ENCODE measurements at places on chromosomes 16 and 17.
A peak's percentile ranks its signal among the peaks of the same experiment; 100 is the strongest.

GRCh38 chr17:488993-489757 is 136.6 kb upstream of the RPH3AL start:
- no peak for DNase-seq

- no peak for DNase-seq
Observed at GRCh38 chr16:60651346-60651745, 1384.9 kb downstream of the CDH8 start.

GRCh38 chr16:5393070-5393469 is 295.5 kb upstream of the EEF2KMT start:
- no peak for DNase-seq

DNA sequence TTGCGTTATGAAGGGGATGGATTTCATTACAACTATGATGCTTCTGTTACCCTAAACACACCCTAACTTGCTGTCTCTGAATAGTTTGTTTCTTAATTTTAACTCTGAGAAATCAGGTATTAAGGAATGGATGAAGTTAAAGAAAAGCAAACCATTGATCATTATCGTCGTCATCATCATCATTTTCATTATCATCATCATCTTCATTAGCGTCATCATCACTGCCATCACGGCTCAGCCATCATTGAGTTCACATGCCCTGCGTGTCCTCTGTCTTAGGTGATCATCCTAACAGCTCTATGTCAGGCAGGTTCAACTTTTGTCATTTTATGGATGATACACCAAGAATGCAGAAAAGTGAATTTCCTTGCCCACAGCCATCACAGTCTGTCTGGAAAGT is 477.5 kb upstream of the EEF2KMT start:
- no peak for DNase-seq

- DNase-seq: no peak
Observed at GRCh38 chr17:34082404-34082803, 172.7 kb upstream of the CCL2 start.

DNA sequence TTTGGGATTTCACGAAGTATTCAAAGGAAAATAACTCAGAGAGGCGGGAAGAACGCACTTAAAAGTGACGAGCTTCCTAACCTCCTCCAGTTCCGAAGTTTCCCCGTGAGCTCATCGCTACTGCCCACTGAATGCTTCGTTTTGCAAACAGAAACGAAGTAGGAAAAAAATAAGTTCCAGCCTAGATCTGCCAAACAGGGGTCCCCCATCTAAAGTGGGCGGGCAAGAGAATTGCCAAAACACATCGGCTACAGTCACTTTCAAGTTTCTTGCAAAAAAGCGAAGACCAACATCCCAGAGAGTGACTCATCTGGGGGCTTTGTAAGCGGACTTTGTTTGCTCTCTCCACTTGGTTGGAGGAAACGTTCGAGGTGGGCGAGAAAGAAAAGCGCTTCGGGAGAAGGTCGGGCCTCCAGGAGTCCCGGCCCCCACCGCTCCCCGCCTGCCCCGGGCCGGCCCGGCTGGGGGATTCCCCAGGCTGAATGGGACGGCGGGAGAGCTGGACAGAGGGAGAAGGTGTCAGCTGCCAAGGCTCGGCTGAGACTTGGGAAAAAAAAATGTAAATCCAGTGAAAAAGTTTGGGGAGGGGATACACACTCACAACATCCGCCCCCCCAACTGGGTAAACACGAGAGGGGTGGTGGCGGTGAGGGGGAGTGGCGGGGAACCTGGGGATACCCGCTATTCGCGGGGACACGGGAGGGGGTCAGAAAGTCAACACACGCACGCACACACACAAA is 1.0 kb downstream of the VEZF1 start:
- no peak for DNase-seq

DNA sequence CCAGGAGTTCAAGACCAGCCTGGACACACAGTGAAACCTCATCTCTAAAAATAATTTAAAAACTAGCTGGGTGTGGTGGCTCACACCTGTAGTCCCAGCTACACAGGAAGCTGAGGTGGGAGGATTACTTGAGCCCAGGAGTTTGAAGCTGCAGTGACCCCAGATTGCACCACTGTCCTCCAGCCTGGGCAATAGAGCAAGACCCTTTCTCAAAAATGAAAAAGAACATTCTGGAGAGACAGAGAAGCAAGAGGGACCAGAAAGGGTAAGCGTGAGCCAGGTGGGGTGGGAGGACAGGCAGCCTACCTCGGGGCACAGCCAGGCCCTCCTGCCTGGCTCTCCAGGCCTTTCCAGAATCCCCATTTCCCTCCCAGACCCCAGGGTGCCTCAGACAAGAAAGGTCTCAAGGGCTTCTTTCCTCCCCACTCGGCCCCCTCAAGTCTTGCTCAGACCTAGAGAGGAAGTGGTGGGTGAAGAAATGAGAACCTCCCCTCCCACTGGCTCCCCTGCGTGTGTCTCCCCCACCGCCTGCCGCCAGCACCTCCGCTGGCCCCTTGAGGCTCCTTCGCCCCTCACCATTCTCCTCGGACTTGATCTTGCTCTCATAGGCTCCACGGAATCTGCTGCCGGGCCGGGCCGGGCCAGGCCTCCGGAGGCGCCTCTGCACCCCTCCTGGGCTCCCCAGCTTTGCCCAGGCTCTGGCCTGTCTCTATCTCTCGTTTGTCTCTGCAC is 503 bp downstream of the C16orf54 start:
- no peak for DNase-seq

- DNase-seq: no peak
Observed at GRCh38 chr16:987906-988305, 6.3 kb downstream of the SOX8 start.

DNA sequence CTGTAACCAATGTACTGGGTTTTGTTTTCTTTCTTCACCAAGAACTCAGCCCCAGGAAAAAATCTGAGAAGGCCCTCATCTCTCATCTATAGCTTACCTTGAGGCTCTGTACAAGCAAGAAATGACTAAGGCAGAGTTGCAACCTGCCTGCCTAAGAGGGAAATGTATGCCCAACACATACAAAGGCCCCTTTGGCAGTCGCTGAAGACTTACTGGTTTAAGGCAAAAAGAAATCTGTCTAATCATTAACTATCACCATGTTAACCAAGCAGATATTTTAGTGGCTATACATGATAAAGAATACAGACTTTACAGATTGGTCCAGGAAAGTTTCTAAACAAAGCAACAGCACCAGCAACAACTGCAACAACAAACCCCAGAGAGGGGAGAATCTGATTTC is 14.2 kb downstream of the ZNF624 start:
- no peak for DNase-seq

- no peak for DNase-seq
Observed at GRCh38 chr16:58046054-58046881, 20.7 kb downstream of the MMP15 start.

- peak; percentile 95 for DNase-seq
Observed at GRCh38 chr16:64440421-64440831, 681.4 kb downstream of the CDH11 start.

- no peak for DNase-seq
Observed at GRCh38 chr16:88376835-88377726, 5.7 kb upstream of the ZNF469 start.

GRCh38 chr16:9820476-9821246 is 361.6 kb downstream of the GRIN2A start:
- DNase-seq: no peak

GRCh38 chr16:82882226-82882625 is 255.5 kb downstream of the CDH13 start:
- no peak for DNase-seq

DNA sequence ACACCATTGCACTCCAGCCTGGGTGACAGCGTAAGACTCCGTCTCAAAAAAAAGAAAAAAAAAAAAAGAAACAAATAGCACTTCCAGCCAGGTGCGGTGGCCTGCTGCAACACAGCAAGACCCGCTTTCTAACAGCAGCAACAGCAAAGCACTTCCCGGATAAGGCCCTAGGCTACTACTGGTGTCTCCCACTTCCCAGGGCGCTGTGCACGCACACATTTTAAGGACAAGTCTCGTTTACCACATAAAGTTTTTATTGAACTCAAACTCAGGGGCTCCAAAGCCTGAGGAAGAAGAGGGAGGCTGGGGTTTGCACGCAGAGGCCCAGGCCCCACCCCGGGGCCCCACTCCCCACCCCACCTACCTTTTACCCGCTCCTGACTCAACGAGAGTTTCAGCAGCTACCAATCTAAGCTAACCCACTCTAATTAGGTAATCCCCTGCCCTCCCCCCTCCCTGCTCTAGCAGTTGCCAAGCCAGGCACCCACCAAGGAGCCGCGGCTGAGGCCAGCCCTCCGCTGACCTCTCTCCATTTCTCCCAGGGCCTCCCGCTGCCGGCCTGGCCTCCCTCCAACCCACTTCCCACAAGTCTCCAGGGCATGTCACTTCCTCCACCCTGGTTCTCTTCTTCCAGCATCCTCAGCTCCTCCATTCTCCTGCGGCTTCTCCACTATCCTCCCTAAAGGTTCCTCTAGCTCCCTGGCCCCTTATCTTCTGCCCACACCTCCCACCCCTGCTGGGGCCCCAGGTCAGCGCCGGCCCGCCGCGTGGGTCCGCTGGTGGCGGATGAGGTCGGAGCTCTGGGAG is 2.4 kb downstream of the ZNF768 start:
- no peak for DNase-seq

- no peak for DNase-seq
Observed at GRCh38 chr16:20952139-20952920, 51.8 kb downstream of the LYRM1 start.

DNA sequence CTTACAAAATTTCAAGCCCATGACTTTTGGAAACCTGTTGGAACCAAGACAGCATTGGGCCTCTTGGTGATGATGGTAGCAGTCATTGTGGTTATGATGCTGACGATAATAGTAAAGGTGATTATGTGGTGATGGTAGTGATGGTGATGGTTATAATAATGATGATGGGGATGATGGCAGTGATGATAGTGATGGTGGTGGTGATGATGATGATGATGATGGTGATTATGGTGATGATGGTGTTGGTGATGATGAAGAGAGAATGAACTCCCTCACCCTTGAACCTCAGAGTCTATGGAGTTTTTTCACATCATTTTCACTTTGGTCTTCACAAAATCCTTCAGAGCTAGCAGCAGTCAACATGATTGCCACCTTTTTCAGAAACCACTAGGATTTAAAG is 105.3 kb upstream of the ASIC2 start:
- no peak for DNase-seq

- DNase-seq: no peak
Observed at GRCh38 chr16:49366669-49367068, 6.9 kb upstream of the C16orf78 start.

DNA sequence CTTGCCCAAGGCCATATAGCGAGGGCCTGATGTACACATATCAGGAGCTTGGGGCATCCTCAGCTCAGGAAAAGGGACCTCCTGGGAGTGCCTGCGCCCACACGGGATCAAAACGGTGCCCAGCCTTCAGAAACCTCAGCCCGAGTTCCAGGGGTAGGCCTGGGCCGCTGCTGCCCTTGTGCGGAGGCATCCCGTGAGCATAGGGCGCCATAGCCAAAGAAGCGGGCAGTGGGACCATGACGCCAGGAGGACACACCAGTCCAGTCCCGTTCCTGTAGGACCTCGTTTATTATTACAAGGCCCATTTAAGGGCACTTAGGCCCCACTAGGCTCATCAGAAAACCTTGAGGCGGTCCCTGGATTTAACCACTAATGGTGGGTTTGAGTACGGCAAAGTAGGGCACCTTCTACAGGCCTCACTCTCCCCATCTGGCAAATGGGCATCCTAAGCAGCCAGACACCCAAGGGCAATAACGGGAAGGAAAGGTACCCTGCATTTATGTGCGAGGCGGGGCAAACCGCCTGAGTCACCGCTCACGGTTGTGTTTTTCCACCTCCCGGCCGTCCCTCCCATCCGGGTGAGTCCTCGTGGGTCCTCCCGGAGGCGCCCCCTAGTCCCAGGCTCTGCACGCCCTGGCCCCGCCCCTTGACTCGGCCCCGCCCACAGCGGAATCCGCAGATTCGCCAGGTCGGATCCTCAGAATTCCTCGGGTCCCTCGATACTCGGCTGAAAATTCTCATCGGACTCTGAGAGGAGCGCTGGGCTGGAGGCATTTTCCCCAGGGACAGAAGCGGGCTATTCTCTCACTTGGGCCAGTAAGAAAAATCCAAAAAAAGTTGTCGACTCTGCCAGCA is 726 bp upstream of the SETD1A start:
- DNase-seq: no peak

DNA sequence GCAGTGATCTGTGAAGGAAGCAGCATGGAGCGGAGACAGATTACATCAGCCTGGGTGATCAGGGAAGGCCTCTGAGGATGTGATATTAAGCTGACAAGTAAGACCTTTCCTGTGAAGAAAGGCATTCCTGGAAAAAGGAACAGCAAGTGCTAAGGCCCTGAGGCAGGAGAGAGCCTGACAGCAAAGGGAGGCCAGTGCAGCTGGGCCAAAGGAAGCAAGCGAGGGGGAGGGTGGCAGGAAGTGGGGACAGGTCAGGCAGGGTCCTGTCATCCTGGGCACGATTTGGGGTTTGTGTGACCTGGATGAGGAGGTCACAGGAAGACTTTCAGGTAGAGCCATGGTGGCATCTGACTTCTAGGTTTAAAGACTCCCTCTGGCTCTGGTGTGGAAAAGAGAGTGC is 12.3 kb downstream of the CPNE2 start:
- no peak for DNase-seq

- peak; percentile 53 for DNase-seq
Observed at GRCh38 chr17:15171167-15172047, 93.7 kb downstream of the PMP22 start.

- DNase-seq: no peak
Observed at GRCh38 chr17:45828582-45829133, 16.0 kb upstream of the SPPL2C start.

DNA sequence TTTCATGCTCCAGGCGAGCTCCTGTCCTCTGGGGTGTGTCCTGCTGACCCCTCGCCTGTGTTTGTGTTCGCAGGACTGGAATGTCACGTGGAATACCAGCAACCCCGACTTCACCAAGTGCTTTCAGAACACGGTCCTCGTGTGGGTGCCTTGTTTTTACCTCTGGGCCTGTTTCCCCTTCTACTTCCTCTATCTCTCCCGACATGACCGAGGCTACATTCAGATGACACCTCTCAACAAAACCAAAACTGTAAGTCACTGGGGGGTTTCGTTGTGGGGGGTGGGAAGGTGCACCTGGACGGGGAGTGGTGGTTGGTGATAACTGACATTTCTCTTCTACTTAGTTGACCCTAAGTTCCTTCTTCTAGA is 58.3 kb downstream of the ABCC1 start:
- DNase-seq: no peak
